ENCODE measurements at places on chromosomes 1 and 21.

- no peak for DNase-seq
Observed at GRCh38 chr1:37315371-37315846, 159.0 kb upstream of the ZC3H12A start.

DNA sequence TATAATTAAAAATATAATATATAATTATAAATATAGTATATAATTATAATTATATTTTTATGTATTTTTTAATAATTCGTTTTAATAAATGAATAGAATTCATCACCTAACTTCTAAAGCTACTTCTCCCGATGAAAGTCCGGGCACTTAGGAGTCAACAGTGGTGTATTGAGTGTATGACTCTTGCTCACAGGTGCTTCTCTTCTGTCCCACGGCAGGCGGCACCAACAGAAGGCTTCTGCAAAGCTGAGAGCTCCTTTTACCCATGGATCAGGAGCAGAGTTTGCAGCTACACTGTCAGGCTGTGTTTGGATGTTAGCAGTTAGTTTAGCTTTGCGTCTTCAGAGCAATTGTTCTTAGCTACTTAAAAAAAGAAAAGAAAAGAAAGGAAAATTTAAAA lies 122.4 kb downstream of the LIPI start:
- no peak for DNase-seq

DNA sequence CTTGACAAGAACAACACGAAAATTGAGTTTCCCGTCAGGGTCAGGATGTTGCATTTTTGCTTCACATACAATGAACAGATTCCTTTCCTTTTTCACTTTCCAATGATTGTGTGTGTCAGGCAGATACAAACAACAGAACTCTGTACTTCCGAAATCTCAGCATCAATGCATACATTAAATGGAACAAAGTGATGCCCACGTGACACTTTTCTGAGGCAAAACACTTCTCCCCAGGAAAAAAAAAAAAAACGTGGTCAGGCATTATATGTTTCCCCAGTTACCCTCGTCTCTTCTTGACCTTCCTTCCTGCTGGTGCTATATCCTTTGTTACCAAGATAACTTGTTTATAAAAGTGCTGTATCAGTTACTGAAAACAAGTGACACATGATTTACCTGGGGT lies 181.8 kb downstream of the ZNF281 start:
- no peak for DNase-seq

- DNase-seq = no peak
Observed at GRCh38 chr1:27968692-27969091, 8.9 kb downstream of the XKR8 start.

GRCh38 chr1:100469578-100469977 lies 68.4 kb upstream of the GPR88 start:
- DNase-seq = no peak

DNA sequence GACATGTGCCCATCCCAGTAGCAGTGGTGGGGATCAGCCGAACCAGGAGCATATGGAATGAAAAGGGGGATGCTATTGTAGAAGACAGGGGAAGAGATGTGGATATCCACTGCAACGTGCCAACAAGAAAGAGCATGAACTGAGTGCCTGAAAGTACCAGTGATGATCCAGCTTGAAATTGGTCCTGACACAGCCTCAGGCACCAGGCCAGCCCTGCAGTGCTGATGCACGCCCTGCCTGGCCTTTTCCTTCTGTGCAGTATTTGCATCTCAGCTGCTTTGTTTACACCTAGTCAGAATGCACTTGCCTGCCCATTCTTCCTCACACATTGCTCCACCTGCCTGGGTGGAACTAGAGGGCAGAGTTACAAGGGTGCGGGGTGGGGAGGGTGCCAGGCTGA lies 50.3 kb upstream of the ARTN start:
- no peak for DNase-seq

DNA sequence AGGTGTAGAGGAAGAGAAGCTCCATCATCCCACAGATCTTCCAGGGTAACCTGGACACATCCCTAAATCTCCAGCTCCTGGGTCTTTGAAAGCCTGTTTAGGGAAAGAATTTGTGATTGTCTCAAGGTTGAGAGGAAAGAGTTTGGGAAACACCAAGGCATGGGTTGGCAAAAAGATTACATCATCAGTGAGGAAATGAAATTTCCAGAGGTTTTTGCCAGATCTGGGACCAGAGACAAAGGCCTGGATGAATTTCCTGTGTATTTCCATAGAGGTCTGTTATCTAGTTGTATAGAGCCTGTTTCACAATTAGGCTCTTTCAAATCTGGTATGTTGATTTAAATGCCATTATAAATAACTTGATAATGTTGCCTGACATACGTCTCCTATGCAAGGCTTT lies 82.3 kb downstream of the GPR89B start:
- no peak for DNase-seq

- no peak for DNase-seq
Observed at GRCh38 chr1:163770265-163770664, 448.5 kb downstream of the NUF2 start.

DNA sequence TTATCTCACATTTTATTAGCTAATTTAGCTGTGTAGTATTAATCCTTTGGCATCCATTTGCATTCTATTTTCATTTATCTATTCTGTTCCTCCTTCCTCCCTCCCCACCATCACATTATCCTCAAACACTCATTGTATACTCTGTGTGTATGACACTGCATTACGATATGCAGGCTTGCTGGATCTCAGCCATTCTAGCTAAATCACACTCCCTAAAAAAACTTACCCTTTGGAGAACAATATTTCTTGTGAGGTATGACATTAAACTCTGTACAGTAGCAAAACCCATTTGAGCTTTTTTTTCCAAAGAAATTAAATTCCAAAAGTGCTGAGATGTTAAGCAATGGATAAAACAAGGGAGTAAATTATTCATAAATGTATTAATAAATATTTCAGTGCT lies 11.4 kb upstream of the RAB3GAP2 start:
- DNase-seq = no peak

DNA sequence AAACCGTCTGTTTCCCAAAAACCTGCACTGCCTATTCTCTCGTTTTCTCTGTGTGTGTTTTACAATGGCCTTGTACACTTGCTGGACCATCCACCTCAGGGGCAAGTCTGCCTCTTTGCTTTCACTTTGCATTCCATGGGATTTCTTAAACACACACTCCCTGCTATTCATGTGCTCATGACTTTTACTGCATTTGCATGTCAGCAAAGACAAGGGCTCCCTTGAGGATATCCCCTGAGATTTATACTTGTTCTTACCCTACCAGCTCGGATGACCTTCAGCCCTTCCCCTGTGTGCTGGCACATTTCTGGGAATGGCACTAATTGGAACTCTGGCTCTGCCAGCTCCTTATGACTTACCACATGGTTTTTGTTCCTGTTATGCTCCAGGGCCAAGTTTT lies 386.9 kb downstream of the AMY1C start:
- no peak for DNase-seq

GRCh38 chr1:157626099-157626498 lies 28.2 kb upstream of the FCRL4 start:
- DNase-seq = no peak

GRCh38 chr1:160009801-160010200 lies 22.0 kb downstream of the PIGM start:
- DNase-seq = no peak

- DNase-seq = no peak
Observed at GRCh38 chr1:234961456-234962339, 166.9 kb downstream of the TOMM20 start.

DNA sequence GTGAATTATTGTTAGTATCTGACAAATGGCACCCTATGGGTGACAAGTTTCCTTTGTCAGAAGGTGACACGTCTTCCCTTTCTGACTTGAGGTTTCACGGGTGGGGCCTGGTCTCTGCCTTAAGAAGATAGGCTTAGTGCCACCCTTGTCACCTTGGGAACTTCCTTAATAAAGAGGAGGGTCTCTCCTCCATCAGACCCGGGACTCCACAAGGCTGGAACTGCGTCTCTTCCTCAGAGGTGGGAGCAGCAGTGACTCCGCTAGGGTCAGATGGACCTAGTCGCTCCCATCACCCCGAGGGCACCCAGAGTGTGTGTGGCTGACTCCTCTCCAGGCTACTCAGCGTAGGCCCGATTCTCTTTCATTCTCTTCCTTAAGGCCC lies 774 bp upstream of the WDTC1 start:
- DNase-seq = peak; percentile 2

DNA sequence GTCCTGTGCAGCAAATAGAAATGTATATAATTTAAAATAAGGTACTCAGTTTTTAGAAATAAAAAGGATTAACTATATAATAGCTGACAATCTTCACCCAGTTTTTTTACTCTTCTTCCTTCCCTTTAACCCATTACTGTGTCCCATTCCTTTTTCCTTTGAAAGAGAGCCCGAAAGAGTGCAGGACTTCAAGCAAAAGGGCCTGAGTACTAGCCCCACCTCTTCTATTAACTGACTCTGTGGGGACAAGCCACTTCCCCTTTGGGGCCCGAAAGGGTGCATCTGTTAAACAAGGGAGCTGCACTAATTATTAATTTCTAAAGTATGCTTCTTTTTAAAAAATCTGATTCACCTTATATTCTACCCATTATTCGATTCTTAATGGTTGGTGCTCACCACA lies 3.3 kb downstream of the USP24 start:
- no peak for DNase-seq

DNA sequence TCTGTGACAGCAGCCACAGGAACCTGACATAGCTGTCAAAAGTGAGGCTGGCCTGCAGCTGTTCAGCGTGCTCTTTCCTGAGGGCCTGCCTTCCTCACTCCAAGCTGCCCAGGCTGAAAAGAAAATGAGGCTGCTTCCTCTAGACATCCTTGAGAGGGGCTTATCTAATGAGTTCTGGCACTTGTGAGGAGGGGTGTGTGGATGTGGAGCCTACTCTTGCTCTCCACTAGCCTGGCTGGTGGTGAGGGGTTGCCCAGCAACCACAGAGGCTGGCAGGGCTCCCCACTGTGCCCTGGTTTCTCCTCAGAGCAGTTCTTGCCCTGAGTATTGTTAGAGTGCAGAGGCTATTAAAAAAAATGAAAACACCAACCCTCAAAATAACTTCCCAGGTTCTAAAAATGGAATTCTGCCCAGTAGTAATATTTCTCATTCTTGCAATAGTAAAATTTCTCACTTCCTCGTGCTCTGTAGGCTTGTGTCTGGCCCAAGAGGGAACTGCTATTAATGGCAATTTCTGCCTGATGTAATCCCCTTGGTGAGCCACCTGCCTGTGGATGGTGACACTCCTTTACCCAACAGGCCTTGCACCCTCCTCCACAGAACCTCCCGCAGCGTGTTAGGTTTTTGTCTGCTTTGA lies 52.6 kb upstream of the EPS8L3 start:
- DNase-seq = no peak

GRCh38 chr1:209156991-209157390 lies 426.5 kb upstream of the CAMK1G start:
- no peak for DNase-seq

DNA sequence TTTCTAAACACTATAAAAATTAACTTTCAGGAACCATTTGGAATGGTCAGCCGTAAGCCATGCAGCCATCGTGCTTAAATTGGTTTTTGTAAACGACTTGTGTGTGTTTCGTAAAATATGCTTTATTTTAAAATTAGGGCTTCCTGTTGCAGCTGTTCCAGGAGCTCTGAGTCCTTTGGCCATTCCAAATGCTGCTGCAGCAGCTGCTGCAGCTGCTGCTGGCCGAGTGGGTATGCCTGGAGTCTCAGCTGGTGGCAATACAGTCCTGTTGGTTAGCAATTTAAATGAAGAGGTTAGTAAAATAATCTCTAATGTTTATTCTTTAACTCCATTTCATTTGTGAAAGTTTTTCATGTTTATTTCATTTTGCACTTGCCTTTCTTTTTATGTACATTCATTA lies 83.1 kb downstream of the PTBP2 start:
- no peak for DNase-seq

DNA sequence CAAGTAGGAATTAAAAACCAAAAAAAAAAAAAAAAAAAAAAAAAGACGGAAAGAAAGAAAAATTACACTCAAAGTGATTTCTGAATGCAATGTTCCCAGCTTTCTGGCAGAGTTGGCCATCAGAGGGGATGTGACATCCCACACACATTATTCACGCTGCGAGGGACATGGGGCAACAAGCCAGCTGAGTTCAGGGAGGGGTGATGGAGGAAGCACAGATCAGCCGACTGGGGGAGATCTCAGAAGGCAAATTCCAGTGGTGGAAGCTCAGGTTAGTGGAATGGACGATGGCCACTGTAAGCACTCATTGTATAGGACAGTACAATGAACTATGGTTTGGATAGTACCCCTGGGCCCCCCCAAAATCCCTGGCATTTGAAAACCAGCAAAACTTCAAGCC lies 311.9 kb downstream of the PCP4 start:
- DNase-seq = no peak

DNA sequence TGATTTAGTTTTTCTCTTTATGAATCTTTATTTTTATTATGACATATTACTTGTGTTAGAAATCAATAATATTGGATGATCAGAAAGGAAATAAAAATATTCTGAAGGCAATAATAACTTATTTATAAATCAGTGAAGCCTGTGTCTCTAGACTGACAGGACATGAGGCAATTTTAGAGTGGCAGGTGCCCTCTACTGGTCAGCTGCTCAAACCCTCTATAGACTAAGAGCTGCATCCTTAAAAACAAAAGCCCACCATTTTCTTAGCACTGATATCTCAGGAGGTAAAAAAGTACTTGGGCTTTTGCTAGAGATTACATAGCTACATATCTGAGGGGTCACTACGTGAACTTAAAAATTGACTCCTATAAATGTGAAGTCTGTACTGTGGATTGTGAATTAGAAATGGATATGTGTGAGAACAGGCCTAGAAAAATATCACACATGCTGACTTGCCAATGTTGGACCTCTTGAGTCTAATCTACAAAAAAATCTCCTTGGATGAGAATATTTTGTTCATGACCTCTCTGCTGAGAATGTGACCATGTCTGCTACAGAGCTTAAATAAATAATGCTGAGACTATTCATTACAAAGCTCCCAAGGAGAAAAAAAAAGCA lies 597.9 kb upstream of the ADAMTS5 start:
- DNase-seq = no peak

Measured in stimulated activated CD8-positive, alpha-beta memory T cell treated with anti-CD3 and anti-CD28 coated beads, Interleukin-2, amount 100 ng/mL, for 1 hour (primary cell).